ENCODE measurements at places on chromosomes 3 and 15.

DNA sequence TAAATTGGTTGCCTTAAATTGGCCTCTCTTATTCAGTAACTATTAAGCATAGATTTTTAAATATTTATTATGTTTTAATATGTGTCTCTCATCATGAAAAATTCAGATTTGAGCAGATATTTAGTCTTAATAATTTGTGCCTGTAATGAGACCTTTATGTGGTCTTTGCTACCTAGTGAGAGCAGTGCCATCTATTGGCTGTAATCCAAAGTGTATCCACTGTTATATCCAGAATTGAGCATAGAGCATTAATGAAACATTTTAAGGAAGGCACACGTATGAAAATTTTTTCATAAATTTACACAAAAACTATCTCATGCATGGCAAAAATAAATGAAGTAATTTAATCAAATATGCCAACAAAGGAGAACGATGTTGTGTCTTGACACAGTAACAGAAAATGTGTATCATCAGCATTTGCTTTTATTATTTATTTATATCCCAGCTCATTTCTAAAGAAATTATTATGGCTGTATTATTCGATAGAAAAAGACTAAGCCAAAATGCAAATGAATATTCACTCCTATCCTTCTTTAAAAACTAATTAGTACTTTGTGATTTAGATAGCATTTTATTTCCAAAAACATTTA lies 203.5 kb downstream of the RSRC1 start:
- DNase-seq: no peak

GRCh38 chr15:100687582-100688141 lies 85.3 kb downstream of the ASB7 start:
- no peak for DNase-seq

GRCh38 chr3:44060164-44060563 lies 181.5 kb upstream of the TOPAZ1 start:
- no peak for DNase-seq

GRCh38 chr15:25777037-25777436 lies 86.1 kb downstream of the ATP10A start:
- no peak for DNase-seq

DNA sequence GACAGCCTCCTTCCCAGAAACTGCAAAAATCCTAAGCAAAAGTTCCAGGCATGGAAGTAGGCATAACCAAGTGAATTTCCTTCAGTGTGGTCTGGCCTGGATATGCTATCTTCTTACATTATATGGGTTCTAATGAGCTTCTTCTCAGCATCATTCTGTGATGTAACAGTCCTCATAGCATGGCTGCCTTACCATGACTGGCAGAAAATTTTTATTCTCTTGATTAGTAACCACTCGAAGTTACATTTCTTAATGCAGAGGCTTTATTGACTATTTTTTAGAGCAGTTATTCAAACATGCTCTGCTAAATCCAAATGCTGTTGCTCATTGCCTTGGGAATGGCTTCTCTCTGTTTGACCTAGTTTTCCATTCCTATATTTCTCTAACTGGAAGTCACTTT lies 21.1 kb upstream of the CPNE4 start:
- DNase-seq: no peak
